ENCODE measurements at places on chromosomes 13 and 19.

DNA sequence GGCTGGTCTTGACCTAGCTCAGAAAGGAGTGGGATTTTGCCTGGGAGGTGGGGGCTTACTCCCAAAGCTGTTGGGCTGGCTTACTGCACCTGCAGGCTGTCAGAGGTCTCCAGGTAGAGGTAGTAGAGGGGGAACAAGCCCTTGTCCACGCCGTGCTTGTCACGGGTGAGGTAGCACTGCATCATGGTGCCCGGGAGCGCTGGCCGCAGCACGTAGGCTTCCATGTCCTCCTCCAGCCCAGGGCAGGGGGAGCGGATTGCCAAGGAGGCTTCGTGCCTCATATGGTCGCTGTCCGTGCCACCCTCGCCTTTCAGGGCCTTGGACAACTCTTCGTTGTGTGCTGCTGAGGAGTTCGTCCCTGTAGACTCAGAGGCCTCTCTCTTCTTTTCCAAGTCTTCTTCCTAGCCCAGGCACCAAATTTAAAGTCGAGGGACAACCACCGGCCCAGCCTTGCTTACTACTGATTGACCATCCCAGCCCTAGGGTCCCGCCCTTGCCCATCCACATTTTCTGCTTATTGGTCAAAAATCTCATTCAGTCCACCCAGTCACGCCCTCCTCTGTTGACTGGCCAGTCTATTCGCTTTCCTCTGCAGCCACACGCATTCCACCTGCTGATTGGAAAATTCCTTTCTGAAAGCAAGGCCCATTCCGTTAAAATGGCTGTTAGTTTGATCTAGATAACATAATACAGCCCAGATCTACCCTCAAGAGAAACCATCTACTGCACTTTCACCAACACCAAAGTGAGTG, 10.5 kb downstream of the TULP2 start:
- peak overlapping the region; percentile 88 for H3K27ac ChIP-seq
- peaks cover 45% of the 10 kb centered on the region for H3K4me1 ChIP-seq
- H3K36me3 ChIP-seq, result no peaks in the 10 kb centered on the region
- H3K27me3 ChIP-seq, result no peaks in the 10 kb centered on the region

- no peaks in the 10 kb centered on the region for H3K4me1 ChIP-seq
- no peaks in the 10 kb centered on the region for H3K27me3 ChIP-seq
- H3K27ac ChIP-seq, result no peak overlapping the region
- H3K4me3 ChIP-seq, result no peak overlapping the region
- no peaks in the 10 kb centered on the region for H3K36me3 ChIP-seq
These were observed 16.8 kb downstream of the ADGRE2 start for GRCh38 chr19:14761607-14762006.

DNA sequence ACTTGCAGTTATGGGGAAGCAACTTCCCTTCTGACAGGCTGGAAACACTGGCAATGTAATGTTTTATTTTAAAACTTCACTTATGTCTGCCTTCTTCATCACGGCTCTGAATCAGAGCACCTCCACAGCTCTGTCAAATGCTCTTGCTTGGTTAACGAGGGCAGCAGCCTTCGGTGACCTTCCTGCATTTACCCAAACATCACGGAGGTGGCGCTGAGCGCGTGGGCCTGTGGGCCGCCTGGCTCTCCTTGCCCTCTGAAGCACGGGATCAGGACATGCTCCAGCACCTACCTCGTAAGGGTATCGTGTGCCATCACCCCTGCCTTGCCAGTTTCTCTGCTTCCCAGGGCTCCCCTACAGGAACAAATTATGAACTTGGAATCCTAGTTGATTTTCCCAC, 310.0 kb downstream of the TEX29 start:
- H3K36me3 ChIP-seq, result no peaks in the 10 kb centered on the region
- no peak overlapping the region for H3K27ac ChIP-seq
- no peaks in the 10 kb centered on the region for H3K4me1 ChIP-seq
- H3K4me3 ChIP-seq, result no peak overlapping the region

GRCh38 chr13:94309997-94310855, 169.3 kb downstream of the DCT start:
- H3K4me3 ChIP-seq, result no peak overlapping the region
- H3K36me3 ChIP-seq, result no peaks in the 10 kb centered on the region
- no peaks in the 10 kb centered on the region for H3K27me3 ChIP-seq
- H3K4me1 ChIP-seq, result no peaks in the 10 kb centered on the region

GRCh38 chr13:112057439-112057735, 9.6 kb upstream of the SOX1 start:
- H3K27me3 ChIP-seq, result no peaks in the 10 kb centered on the region
- H3K27ac ChIP-seq, result no peak overlapping the region
- no peaks in the 10 kb centered on the region for H3K36me3 ChIP-seq
- no peak for DNase-seq
- H3K4me3 ChIP-seq, result no peak overlapping the region

- no peaks in the 10 kb centered on the region for H3K36me3 ChIP-seq
- peaks cover 3% of the 10 kb centered on the region for H3K4me1 ChIP-seq
- no peaks in the 10 kb centered on the region for H3K27me3 ChIP-seq
- peak; percentile 65 for DNase-seq
- no peak overlapping the region for H3K27ac ChIP-seq
These were observed 44.1 kb upstream of the RANBP3 start for GRCh38 chr19:6021878-6022569.

- no peaks in the 10 kb centered on the region for H3K36me3 ChIP-seq
- H3K27me3 ChIP-seq, result no peaks in the 10 kb centered on the region
- no peaks in the 10 kb centered on the region for H3K4me1 ChIP-seq
- H3K27ac ChIP-seq, result no peak overlapping the region
- no peak overlapping the region for H3K4me3 ChIP-seq
These were observed 193.6 kb downstream of the RAP2A start for GRCh38 chr13:97627566-97627965.

DNA sequence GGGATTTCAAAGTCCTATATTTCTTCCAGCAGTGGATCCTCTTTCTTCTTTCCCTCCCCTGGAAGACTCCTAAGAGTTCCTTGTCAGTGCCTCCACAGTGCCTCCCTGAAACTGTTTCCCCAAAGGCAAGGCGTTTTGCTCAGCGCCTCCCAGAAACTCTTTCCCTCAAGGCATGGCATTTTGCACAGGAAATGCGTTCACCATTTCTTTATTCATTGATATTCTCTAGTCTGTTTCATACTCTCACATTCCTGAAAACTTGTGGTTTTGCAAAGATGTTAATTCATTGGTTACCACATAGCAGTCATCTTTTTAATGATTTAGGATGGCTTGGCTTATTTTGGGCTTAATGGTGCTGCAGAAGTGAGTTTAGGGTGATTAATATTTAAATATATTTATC, 177.3 kb upstream of the SLC10A2 start:
- no peak overlapping the region for H3K27ac ChIP-seq
- DNase-seq, result no peak
- H3K27me3 ChIP-seq, result no peaks in the 10 kb centered on the region
- no peak overlapping the region for H3K4me3 ChIP-seq
- H3K4me1 ChIP-seq, result no peaks in the 10 kb centered on the region
- H3K36me3 ChIP-seq, result no peaks in the 10 kb centered on the region

Measured in Caco-2 (cell line).